ENCODE measurements at places on chromosomes 3 and 15.

DNA sequence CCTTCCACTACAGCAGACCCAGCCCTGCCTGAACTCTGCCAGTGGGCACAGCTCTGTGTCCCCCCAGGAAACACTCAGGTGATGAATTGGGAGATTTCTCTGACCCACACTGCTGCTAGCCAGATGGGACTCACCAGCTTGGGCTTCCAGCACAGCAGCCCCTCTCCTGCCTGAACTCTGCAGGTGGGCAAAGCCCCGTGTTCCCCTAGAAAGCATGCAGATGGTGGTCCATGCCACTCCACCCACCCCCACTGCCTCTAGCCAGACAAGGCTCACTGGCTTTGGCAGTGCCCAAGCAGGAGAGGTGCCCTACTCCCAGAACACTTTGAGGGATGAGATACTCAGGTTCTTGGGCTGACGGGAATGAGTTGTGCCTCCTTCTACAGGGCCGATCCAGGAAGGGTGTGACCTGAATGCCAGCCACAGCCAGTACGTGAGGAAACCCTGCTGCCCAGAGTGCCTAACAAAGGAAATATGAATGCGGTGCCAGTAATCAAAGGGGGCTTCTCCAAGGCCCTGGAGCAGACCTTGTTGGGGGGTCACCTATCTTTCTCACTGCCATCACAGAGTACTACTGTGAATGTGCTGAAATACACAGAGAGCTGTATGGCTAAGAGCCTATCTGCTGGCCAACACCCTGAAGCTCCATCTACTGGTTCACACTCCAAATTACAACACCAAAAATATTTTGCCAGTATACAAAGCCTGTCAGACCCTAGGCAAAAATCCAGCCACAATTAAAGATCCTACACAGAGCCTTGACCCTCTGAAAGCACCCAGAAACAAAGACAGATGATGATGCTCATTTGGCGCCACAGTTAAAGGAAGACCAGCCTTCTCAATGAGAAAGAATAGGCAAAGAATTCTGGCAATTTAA, 61.9 kb downstream of the BTLA start:
- no peak for DNase-seq

- no peak for DNase-seq
Observed at GRCh38 chr15:99980752-99981151, 247.5 kb upstream of the LYSMD4 start.

GRCh38 chr15:83504365-83504764, 57.2 kb downstream of the SH3GL3 start:
- DNase-seq = no peak

- no peak for DNase-seq
Observed at GRCh38 chr3:59237121-59237520, 187.3 kb upstream of the CFAP20DC start.

DNA sequence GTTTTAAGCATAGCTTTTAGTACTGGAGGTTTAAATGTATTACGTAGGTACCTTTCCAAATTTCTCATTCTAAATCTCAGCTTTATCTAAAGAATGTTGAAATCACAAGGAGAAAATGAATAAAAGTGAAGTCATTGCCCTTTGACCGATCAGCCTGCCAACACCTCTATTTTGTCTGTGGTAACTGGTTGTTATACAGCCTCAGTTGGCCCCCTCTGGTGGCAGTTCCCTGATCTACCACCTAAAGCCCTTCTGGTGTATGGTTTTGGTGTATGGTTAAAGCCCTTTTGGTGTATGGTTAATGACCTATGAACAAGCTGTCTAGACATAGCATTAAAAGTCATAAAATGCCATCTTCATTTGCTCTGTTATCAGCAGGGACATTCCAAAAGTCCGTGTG, 378.2 kb upstream of the AZI2 start:
- no peak for DNase-seq

GRCh38 chr3:49163609-49164008, 2.5 kb downstream of the CCDC71 start:
- DNase-seq = no peak

GRCh38 chr15:29969562-29970401, 113.0 kb upstream of the GOLGA8J start:
- DNase-seq = no peak
